ENCODE measurements at places on chromosomes 1 and 21. TPM values are rescaled to one million over a fixed set of nuclear protein-coding genes. Genes with fewer than 3 reads are reported as not detected.

DNA sequence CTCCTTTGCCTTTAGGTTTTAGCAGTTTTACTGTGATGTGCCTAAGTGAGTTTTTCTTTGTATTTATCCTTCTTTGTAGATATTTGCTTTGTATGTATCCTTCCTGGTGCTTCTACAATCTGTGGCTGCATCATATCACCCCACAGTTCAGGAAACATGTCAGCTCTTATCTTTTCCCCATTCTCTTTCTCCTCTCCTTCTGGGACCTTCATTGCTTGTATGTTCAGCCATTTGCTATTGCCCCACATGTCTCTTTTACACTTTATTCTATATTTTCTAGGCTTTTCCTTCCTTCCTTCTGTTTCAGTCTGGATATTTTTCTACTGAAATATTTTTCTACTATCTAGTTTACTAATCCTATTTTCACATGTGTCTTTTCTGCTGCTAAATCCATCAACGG, 14.9 kb downstream of the KNCN start:
- no peak for DNase-seq
- no peak overlapping the region for H3K4me3 ChIP-seq
- peaks cover 17% of the 10 kb centered on the region for H3K4me1 ChIP-seq

GRCh38 chr1:27102707-27103468, 52.0 kb downstream of the SLC9A1 start:
- H3K27me3 ChIP-seq = no peaks in the 10 kb centered on the region
- no peak overlapping the region for H3K4me3 ChIP-seq
- no peak overlapping the region for H3K27ac ChIP-seq
- peaks cover 1% of the 10 kb centered on the region for H3K36me3 ChIP-seq
- peak; percentile 84 for DNase-seq

GRCh38 chr1:20854529-20854928, 67.4 kb upstream of the HP1BP3 start:
- DNase-seq = no peak
- H3K4me3 ChIP-seq = no peak overlapping the region
- no peaks in the 10 kb centered on the region for H3K4me1 ChIP-seq
- peaks cover 35% of the 10 kb centered on the region for H3K36me3 ChIP-seq

GRCh38 chr1:91712393-91712792, 173.6 kb downstream of the TGFBR3 start:
- DNase-seq = no peak
- H3K4me3 ChIP-seq = no peak overlapping the region
- peaks cover 24% of the 10 kb centered on the region for H3K36me3 ChIP-seq
- H3K4me1 ChIP-seq = peaks cover 34% of the 10 kb centered on the region
- no peaks in the 10 kb centered on the region for H3K27me3 ChIP-seq
- no peak overlapping the region for H3K27ac ChIP-seq

- no peak overlapping the region for H3K4me3 ChIP-seq
- H3K27ac ChIP-seq = peak overlapping the region; percentile 63
These were observed 178.6 kb downstream of the SLC45A1 start for GRCh38 chr1:8496473-8496872.

- peaks cover 2% of the 10 kb centered on the region for H3K27me3 ChIP-seq
- H3K27ac ChIP-seq = no peak overlapping the region
- H3K36me3 ChIP-seq = peaks cover 3% of the 10 kb centered on the region
- no peak overlapping the region for H3K4me3 ChIP-seq
These were observed 91.1 kb downstream of the KCNN3 start for GRCh38 chr1:154778944-154779343.

- H3K4me1 ChIP-seq = no peaks in the 10 kb centered on the region
- peaks cover 5% of the 10 kb centered on the region for H3K27me3 ChIP-seq
- H3K4me3 ChIP-seq = no peak overlapping the region
- no peaks in the 10 kb centered on the region for H3K36me3 ChIP-seq
These were observed 28.3 kb downstream of the EPHA8 start for GRCh38 chr1:22591576-22591975.

GRCh38 chr1:63073309-63074306, 248.8 kb upstream of the FOXD3 start:
- no peaks in the 10 kb centered on the region for H3K36me3 ChIP-seq
- no peak overlapping the region for H3K27ac ChIP-seq
- no peak for DNase-seq
- no peaks in the 10 kb centered on the region for H3K4me1 ChIP-seq
- H3K27me3 ChIP-seq = peaks cover 44% of the 10 kb centered on the region

- no peaks in the 10 kb centered on the region for H3K27me3 ChIP-seq
- no peak overlapping the region for H3K4me3 ChIP-seq
These were observed 75.4 kb downstream of the RPAP2 start for GRCh38 chr1:92374223-92374622.

- peak; percentile 55 for DNase-seq
- peaks cover 16% of the 10 kb centered on the region for H3K36me3 ChIP-seq
- peak overlapping the region; percentile 15 for H3K4me3 ChIP-seq
- H3K27ac ChIP-seq = peak overlapping the region; percentile 86
- H3K4me1 ChIP-seq = peaks cover 46% of the 10 kb centered on the region
These were observed 10.2 kb downstream of the ECE1 start for GRCh38 chr1:21280011-21280471.

GPX7 gene
- total RNA-seq = 15.3 TPM

GRCh38 chr1:222582099-222582774, 7.5 kb downstream of the TAF1A start:
- no peaks in the 10 kb centered on the region for H3K27me3 ChIP-seq
- H3K27ac ChIP-seq = no peak overlapping the region
- peaks cover 48% of the 10 kb centered on the region for H3K36me3 ChIP-seq
- H3K4me3 ChIP-seq = no peak overlapping the region

DNA sequence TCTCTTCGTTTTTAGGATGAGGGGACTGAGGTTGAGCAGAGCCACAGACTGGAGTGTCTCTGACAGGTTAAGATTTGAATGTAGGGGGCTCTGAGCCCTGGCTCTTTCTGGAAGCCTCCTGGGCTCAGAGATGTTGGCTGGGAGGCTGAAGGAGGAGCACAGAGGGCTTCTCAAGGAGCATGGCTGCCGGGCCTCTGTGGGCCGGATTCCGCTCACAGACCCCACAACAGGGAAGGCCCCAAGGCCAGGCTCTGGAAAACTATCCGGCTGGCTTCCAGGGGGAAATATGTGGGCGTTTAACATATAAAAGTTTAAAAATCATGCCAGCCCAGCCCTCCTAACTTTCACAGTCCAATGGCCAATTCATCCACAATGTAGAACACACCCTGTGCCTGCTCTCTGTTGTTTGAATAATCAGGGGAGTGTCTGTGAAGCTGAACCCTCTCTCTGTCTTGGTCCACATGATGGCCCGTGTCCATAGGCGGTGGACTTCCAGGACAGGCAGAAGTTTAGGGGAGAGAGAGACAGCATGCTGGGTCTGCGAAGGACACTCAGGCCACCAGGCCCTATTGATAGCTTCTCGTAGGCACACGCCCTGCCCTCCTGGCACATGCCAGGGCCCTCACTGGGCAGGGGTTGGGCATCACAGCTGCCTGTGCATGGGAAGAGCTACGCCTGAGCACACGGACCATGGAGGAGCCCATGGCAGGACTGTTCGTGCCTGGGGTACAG, 10.8 kb downstream of the OBSCN start:
- peaks cover under 1% of the 10 kb centered on the region for H3K36me3 ChIP-seq
- no peak overlapping the region for H3K27ac ChIP-seq
- H3K27me3 ChIP-seq = no peaks in the 10 kb centered on the region
- no peak overlapping the region for H3K4me3 ChIP-seq
- H3K4me1 ChIP-seq = no peaks in the 10 kb centered on the region
- no peak for DNase-seq

DNA sequence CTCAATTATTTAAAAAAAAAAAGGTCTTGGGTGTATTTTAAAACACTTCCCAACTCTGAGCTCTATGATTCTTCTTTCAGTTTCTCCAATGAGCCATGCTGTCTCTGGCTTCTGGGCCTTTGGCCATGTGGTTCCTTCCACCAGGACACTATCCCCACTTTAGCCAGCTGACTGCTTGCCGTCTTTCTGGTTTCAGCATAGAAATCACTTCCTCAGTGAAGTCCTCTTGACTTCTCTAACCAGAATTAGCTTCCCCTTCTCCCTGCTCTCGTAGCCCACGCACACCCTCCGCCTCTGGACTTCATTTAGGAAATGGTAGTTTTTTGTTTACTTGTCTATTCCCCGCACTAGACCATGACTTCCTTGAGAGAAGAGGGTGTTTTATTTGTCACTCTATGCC, 1.1 kb upstream of the DIO1 start:
- no peak for DNase-seq
- no peak overlapping the region for H3K4me3 ChIP-seq
- peaks cover 20% of the 10 kb centered on the region for H3K4me1 ChIP-seq
- no peak overlapping the region for H3K27ac ChIP-seq
- H3K36me3 ChIP-seq = peaks cover 4% of the 10 kb centered on the region

RPL11 gene
- total RNA-seq = 844 TPM

DNA sequence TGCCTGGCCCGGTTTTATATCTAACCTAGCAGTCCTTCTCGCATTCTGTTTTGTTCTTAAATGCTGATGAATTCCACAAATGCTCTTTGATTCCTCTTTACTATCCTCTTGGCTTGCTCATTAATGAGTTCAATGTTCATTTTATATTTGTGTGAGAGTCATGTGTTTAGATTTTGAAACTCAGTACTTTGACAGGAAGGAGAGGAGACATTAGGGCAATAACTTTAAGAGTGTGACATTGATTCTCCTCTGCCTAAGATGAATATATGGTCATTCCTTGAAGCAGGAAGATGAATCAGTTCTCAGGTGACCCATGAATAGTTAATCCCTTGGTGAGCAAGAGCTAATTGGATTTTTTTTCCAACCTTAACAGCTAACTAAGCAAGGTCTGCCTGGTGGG, 84.1 kb downstream of the MRPS6 start:
- H3K27me3 ChIP-seq = no peaks in the 10 kb centered on the region
- H3K36me3 ChIP-seq = peaks cover 33% of the 10 kb centered on the region
- H3K4me3 ChIP-seq = no peak overlapping the region
- H3K4me1 ChIP-seq = peaks cover 41% of the 10 kb centered on the region
- H3K27ac ChIP-seq = peak overlapping the region; percentile 7
- no peak for DNase-seq

DNA sequence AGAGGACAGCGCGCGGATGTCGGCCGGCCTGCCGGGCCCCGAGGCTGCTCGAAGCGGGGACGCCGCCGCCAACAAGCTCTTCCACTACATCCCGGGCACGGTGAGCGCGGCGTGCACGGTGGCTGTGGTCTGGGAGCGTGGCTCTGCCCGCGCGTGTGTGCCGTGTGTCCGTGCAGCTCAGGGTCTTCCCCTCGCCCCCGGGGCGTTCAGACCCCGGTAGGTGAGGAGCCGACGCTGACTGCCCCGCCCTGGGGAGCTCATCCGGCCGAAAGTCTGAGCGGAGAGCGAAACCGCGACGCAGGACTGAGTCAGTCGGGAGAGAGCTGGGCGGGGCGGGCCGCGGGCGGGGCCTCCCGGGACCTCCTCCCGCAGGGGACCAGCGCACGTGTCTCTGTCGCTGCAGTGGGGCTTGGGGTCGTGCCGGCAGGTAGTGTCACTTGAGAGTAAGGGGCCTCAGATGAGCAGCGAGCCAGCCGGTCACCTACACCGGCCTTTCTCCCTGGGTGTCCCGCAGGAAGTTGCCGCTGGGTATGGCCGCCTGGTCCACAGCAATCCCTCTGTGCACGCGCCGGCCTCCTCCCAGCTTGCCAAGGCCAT, 520 bp downstream of the PLEKHN1 start:
- H3K4me1 ChIP-seq = peaks cover 14% of the 10 kb centered on the region
- H3K36me3 ChIP-seq = peaks cover 1% of the 10 kb centered on the region
- H3K27me3 ChIP-seq = peaks cover 6% of the 10 kb centered on the region
- H3K27ac ChIP-seq = peak overlapping the region; percentile 85
- peak; percentile 92 for DNase-seq

DNA sequence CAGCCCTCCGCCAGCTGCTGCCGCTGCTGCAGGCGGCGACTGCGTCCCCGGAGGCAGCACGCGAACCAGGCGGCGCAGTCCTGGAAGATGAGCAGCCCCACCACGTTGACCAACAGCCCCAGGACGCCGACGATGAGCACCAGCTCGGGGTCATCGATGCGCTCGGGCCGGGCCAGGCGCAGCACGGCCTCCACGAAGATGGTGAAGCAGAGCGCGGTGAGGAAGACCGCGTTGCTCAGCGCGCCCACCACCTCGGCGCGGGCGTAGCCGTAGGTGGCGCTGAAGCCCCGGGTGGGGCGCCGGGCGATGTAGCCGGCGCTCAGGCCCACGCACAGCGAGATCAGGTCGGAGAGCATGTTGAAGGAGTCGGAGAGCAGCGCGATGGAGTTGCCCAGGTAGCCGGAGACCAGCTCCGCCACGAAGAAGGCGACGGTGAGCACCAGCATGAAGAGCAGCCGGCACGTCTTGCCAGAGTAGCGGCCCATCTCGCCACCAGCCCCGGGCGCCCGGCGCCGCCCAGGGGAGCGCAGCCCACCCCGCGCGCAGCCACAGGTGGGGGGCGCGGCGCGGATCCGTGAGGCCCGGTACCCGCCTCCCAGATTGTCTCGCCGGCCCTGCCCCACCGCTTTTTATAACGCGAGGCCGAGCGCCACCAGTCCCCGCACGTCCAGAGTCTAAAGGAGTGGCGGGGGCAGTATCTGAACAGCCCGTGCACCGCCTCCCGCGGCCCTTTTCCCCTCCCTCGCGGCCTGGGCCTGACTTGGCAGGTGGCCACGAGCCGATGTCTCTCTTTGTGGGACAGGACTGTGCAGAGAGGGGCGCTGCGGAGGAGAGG, at the start of gene SLC30A10:
TSS of gene SLC30A10 (minus strand) at position 602 of the 835 bp plus-strand sequence. CDS start at position 485, 117 bp downstream.
- H3K4me3 ChIP-seq = peak within 1 kb of the TSS; percentile 60
- H3K4me1 ChIP-seq = peaks cover 10% of the 10 kb centered on the region
- H3K27me3 ChIP-seq = peaks cover 55% of the 10 kb centered on the region

GRCh38 chr1:68321084-68321685, 88.9 kb upstream of the WLS start:
- no peak overlapping the region for H3K27ac ChIP-seq
- no peaks in the 10 kb centered on the region for H3K27me3 ChIP-seq
- H3K4me3 ChIP-seq = no peak overlapping the region

DNA sequence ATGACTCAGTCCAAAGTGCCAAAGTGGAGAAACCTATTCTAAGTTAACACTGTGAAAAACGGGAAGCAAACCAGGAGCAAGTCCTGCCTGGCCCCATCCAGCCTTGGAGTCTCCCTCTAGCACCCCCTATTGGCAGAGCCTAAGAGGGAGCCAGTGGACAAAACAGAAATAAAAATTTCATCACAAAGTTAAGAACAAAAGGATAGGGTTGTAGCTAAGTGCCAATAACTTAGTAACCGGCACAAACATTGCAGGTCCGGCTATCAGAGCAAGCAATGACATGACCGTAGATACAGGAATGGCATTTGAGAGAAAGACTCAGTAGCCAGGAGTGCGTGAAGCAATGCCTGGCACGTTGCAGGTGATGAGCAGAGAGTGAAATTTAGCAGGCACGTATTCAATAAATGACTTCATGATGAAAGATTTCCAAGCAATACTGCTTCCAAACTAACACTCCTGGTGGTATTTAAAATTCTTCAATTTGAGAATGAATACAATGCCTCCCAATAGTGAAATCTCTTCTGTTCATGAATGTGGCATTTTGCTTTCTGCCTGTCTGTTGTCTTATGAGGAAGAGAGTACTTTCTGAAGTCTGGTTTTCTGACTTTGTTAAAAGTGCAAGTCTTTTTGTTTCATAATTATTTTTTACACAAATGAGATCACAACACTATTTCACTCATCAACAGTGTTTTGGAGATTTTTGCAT, 391.0 kb downstream of the OMA1 start:
- H3K4me3 ChIP-seq = no peak overlapping the region
- H3K27me3 ChIP-seq = no peaks in the 10 kb centered on the region
- DNase-seq = no peak
- no peak overlapping the region for H3K27ac ChIP-seq

ATP6V1G3 gene
- total RNA-seq = not detected

ZNF691 gene
- 13.9 TPM for total RNA-seq

- peaks cover 6% of the 10 kb centered on the region for H3K4me1 ChIP-seq
- no peaks in the 10 kb centered on the region for H3K36me3 ChIP-seq
- DNase-seq = no peak
These were observed 82.3 kb upstream of the S1PR1 start for GRCh38 chr1:101154547-101154946.
